ENCODE measurements at places on chromosomes 5 and 9.

DNA sequence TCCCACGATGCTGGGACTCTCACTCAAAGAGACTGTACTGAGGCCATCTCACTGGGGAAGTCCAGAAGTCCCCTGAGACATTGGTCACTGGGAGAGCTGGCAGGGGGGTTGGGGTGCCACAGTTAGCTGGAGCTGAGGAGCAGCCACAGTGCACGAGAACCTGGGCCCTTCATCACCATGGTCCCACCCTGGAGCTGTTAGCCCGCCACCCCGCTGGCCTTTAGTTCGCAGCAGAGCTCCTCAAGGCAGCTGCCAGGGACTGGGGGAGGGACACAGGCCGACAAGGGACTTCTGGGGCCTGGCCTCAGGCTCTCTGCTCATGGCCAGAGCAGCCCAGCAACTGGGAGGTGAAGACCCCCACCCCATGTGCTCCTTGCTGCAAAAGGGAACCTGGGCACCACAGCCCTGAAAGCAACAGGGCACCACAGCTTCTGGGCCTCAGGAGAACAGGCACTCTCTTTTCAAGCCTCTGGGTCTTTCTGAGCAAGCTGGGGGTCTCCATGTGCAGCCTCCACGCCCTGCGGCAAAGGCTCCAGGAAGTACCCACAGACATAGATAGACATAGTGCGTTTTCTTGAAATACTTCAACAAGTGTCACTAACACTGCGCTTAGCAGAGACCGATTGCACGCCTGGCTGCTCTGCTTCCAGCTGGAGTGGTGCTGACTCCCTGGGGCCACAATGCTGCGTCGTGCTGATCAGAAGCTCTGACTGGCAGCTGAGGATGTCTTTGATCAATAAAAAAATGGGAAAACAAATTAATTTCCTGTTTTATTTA is 46.0 kb downstream of the VAV2 start:
- DNase-seq = no peak

DNA sequence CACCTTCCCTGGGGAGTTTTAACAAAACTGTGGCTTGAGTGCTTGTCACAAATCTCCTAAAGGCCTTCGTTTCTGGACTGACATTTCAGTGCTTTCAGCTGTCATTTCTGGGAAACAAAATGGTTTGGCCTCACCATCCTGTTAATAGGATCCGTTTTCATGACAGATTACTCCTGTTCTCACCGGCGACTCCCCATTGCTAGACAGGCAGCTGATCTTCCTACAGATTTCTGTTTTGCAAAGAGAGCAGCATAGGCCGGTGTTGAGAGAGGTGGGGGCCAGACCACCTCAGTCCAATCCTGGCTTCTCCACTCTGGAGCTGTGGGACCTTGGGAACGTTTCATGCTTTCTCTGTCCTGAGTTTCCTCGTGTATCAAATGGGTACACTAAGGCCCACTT is 75.5 kb upstream of the OTULINL start:
- DNase-seq = no peak

GRCh38 chr9:20319641-20320337 is 302.5 kb downstream of the MLLT3 start:
- DNase-seq = no peak

DNA sequence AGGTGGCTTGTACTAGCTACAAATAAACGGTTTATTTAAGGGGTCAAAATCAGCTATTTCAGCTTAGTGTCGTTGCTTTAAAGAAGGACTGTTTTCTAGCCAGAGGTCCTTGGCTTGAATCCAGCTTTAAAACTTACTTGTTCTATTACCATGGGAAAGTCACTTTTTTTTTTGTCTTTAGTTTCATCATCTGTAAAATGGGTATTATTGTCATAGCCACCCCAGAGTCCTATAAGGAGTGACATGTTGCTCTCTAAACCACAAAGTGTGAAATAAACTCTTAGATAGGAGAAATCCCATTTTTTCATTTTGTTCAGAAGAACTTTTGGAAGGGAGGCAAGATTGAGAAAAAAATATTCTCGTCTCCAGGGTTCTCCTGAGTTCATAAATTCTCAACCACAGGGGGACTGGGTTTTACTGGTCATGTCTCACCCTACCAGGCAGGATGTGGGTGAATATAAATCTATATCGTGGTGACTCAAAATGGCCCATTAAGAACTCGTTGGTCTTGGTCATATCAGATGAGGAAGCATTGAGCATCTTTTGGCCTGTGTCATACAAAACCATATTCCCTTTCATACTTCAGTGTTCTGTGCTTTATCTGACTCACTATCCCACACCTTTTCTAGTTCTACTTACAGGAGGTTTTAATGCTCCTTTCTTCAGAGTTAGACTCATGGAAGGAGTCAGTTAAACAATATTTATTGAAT is 202.7 kb upstream of the NR3C1 start:
- DNase-seq = no peak

- no peak for DNase-seq
Measured at GRCh38 chr9:90379771-90380170, 262.9 kb downstream of the DIRAS2 start.

- DNase-seq = no peak
Measured at GRCh38 chr9:127647451-127647850, 35.4 kb downstream of the STXBP1 start.

DNA sequence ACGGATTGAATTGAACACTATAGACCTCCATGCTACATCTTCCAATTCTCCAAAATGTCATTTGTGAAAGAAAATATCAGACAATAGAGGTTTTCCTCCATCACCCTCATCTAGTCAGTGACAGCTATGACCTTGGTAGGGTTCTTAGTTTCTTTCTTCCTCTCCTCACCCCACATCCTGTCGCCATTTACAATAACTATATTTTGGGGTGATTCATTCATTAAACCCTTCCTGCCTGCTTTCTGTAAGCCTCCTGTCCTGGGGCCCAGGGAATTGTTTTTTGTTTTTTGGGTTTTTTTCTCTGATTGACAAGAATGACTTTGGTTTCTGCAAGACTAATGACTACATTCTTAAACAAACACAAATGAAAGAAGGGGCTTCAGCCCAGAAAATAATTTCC is 82.6 kb downstream of the PRELID2 start:
- DNase-seq = no peak

DNA sequence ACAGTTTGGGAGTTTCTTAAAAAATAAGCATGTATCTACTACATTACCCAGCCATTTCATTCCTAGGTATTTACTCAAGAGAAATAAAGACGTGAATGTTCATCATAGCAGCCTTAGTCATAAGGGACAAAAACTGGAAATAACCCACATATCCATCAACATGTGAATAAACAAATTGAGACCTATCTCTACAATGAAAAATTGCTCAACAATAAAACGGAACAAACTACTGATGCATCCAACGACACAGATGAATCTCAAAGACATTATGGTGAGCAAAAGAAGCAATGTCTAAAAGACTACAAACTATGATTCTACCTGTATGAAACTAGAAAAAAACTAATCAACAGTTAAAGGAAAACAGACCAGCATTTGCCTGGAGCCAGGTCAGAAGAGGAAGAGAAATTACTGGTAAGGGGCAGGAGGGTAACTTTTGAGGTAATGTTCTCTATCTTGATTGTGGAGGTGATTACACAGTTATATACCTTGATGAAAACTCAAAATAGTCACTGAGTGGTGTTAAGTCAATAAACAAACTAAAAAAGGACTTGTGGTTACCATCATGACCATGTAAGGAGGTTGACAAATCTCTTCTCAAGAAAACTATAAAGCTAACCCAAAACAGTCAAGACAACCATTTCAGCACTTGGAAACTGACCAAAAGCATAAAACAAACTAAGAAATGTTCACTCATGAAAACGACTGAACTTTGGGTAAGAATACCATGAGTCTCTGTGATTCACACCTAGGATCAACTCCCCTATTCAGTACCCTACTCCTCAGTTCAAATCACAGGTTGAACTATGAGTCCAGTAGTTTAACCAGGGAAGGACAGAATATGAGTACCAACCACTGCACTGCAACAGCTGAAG is 10.4 kb downstream of the UIMC1 start:
- no peak for DNase-seq

GRCh38 chr9:99127356-99128132 is 22.6 kb downstream of the TGFBR1 start:
- DNase-seq = no peak

- no peak for DNase-seq
Measured at GRCh38 chr5:106292654-106293053, 1378.1 kb downstream of the EFNA5 start.

DNA sequence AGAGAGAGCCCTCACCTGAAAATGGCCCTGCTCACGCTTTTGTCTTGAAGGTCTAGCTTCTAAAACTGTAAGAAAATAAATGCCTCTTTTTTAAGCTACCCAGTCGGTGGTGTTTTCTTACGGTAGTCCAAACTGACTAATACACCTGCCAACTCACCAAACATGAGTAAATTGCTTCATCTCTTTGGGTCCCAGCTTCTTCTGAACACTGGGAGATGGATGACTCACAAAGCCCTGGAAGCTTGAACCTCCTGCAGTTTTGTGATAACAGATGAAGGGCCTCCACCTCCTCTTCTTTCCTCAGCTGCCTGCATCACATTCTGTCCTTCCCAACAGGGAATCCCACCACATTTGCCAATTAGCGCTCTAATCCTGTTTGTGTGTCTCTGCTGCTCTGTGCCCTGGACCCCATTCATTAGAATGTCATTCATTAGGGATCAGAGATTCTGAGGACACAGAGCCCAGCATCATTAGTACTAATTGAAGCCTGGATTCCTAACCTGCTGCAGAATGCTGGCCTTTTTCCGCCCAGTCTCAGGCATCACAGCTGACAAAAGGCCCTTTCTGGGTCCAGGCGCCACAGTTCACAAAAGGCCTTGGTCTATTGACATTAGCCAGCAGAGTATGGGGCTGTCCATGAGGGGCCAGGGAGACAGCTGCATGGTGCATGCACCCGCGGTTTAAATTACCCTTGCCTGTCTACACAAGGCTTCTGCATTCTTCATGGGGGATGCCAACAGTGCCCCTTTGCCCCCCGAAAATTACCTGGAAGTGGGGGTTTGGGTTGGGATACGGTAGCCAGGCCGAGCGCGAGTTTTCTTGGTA is 349.3 kb downstream of the SEMA5A start:
- DNase-seq = no peak

DNA sequence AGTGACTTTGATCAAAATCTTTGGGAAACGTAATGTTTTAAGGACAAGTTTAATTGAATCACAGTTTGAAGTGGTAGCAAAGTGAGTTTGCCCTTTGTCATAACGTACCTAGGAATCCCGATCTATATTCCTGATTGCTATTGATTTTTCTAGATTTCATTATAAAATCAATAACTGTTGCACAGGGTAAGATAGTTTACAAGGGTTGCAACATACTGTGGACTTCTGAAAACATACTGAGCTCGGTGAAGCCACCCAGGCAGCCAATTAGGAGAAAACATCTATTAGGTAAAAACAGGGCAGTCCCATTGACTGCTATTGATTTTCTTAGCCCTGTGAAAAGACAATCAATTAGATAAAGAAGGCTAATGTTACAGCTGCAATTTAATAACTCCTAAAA is 659.9 kb downstream of the ISL1 start:
- no peak for DNase-seq

- no peak for DNase-seq
Measured at GRCh38 chr5:169935762-169936161, 44.5 kb downstream of the INSYN2B start.

GRCh38 chr5:81516091-81516490 is 122.2 kb upstream of the ACOT12 start:
- no peak for DNase-seq

GRCh38 chr9:126860757-126861466 is 473 bp downstream of the ZBTB34 start:
- no peak for DNase-seq

- DNase-seq = no peak
Measured at GRCh38 chr9:3224931-3225330, 300.9 kb downstream of the RFX3 start.

GRCh38 chr5:33994845-33995244 is 10.4 kb upstream of the SLC45A2 start:
- DNase-seq = no peak

DNA sequence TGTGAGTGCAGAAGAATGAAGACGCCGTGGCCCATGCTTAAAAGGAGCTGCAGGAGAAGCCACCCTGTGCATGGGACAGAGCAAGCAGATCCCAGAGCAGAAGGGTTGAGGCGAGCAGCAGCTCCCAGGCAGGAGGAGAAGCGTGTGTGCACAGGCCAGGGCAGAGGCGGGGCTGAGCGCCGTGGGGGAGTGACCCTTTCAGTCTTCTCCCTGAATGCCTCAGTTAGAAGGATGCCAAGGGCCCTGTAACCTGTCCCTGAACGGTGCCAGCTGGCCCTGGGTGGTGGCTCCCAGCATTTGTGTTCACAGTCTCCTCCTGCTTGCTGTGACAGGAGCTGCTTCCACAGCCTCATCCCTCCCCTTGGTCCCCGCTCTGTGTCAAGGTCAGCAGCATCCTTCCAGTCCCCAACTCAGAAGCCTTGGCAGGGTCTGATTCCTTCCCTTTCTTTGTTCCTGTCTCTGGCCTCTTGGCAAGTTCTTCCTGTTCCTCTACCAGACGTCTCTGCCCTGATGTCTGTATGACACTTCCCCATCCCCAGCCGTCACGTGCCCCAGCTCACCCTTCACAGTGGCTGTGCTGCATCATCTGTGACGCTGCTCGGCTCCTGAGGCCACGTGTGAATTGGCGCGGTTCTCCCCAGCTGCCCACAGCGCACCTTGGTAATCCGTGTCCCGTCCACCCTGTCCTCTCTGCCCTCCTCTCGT is 5.2 kb downstream of the EXOC3 start:
- DNase-seq = no peak

DNA sequence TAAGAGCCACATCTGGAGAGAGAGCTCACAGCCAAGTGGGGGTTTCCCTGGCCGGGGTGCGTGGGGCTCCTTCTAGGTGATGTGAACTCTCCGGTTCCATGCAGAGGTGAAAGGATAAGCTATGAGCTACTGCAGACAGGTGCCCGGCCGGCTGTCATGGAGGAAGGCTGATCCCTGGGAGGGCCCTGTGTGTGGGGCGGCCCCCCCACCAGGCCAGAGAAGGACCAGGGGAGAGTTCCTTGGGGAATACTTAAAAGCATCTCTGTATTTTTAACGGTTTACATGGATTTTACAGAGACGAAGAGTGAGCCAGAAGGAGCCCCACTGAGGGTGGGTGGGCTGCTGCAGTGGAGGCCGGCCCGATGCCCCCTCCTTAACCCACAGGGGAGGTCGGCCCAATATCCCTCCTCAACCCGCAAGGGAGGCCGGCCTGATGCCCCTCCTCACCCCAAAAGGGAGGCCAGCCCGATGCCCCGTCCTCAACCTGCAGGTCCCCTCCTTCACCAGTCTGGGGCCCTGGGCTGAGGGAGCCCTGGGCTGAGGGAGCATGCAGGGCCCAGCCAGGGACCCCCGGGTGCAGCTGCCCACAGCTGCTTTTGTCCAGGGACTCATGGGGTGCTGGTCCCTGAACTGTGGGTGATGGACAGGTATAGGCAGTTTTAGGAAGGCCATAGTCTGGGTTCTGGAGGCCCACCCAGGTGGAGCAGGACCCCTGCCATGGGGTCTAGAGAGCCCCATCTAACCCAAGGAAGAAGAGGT is 31.9 kb downstream of the MRPL36 start:
- no peak for DNase-seq

DNA sequence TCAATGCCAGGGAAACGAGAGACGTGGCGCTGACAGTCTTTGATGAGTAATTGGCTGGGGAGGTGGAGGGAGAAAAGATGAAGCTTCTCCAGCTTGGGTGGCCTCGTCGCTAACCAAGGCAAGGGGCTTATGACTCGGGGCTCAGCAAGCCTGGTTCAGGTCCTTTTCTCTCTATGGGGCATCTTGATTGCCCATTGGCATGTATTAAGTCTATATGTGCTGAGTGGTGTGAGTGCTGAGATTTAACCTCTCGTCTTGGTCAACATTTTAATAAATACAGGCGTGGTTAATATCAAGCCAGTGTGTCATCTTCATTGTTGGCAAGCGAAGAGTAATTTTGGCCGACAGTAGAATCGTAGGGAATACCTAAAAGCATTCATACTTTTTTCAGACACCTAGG is 85.9 kb downstream of the RAI14 start:
- DNase-seq = no peak

Measured in memory B cell (primary cell).